ENCODE measurements at places on chromosomes 6 and 20.

GRCh38 chr20:46954490-46955038 is 59.9 kb downstream of the EYA2 start:
- no peak for DNase-seq

GRCh38 chr6:76885861-76886301 is 577.4 kb downstream of the HTR1B start:
- no peak for DNase-seq

DNA sequence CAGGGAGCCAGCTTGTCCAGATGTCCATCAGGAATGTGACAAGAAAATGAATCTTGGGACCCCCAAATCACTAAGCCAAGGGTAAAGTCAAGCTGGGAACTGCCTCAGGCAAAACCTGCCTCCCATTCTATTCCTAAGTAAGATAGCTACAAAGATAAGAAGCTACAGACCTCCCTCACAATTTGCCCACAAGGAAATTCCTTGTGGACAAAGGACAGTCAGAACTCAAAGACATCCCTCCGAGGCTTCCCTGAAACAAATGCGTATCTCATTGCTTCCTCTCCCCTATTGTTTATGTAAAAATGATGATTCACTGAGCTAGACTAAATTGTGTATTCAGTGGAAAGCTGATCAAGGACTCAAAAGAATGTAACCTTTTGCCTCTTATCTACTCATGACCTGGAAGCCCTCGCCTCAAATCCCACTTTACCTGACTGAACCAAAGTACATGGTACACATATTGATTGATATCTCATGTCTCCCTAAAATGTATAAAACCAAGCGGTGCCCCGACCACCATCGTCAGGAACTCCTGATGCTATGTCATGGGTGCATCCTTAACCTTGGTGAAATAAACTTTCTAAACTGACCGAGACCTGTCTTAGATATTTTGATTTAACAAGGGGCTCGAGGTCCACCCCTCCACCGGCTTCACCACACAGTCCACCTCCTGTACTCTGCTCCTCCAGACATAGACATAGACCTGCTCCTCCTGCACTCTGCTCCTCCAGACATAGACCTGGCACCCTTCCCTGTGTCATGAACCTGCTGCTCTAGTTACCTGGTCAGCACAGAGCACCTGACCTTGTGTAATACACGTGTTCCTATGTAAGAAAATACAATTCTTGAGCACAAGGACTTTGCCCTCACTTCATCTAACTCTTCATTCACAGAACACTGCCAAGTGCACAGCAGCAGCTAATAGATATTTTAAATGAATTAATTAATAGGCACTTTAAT is 81.4 kb downstream of the WDR27 start:
- DNase-seq: no peak

- no peak for DNase-seq
Observed at GRCh38 chr6:86934365-86934764, 3.0 kb upstream of the HTR1E start.

DNA sequence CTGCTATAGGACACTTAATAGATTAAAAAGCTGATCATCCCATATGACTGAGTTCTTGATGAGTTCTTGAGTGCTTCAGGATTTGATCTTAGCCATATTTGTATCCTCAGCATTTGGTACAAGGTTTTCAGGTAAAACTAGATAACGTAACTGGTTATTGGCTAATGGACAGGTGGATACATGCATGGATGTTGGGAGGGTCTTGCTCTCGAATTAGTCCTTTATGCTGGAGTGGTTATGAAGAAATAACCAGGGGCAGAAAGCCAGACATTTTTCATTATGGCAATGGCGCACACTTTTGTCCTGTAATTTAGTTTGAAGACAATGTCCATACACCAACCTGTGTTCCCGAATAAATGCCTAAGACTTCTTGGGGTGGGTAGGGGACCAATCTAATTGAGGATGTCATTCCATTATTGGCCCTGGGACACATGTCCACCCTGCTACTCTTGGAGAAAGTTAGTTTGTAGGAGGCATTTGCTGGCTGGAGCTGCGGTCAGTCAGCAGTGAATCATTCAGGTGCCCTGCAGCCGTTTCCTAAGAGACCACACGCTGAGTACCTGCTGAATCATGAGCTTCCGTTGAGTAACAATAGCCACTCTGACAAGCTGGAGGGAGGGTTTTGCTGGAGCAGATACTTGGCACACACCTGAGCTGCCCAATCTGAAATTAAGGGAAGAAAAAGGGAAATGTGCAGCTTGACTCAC is 194.4 kb downstream of the FOXA2 start:
- DNase-seq: peak; percentile 91

DNA sequence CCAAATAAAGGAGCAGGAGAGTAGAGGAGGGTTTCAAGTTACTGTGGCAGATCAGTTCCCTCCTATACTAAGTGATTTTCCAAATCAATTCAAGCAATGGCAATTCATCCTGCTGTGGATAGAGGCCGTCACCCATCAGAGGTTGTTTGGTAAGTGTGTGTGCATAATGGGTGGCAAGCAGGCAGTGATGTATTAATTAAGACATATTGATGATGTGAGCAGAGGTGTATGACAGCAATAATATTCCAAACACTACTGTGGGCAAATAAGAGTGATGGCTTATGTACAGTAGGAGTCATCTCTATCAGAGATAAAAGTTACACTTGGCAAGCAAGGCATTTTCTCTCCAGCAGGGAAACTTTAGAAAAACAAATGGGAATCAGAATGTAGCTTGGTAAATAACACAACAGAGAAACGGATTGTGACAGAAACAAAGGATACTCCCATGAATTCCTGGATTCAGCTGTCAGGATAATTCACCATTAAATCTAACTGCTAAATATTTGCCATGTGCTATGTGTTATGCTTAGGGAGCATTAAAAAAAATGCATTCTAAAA is 196.3 kb downstream of the KHDC1L start:
- DNase-seq: no peak

DNA sequence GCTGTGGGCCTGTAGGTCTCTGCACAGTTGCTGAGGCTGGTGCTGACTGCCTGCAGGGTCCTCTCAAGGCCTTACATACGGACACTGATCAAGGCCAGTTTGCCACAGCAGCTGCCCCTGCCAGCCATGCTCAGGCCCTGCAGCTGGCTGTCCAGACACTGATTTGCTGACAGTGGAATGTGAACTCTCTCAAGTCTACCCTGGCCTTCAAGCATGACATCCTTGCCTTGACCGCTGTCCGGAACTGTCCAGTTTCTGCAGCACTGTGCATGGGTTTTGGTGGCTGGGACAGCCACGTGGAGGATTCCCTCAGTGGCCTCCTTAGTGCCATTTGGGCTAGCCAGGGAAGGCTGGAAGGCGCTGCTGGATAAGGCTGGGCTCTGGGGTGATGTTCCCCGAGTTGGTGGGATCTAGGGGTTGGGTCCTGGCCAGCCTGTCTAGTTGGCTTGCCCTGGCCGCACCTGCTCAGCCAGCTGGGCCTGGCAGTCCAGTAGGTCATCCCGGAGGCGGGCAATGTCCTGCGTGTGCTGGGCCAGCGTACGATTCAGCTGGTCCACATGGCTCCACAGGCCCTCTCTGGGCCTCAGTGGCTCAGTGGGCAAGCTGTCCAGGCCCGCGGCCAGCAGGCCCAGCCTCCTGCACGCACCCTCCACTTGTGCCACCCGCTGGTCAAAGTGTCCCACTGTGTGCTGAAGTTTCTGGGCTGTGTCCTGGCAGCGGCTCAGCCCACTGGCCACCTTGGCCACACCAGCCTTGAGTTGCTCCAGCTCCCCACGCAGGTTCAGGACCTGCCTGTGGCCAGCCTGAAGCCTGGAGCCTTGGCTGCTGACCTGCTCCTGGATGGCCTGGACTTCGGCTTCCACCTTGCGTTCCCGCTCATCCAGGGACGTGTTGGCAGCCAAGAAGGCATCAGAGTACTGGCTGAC is 5.5 kb downstream of the EMILIN3 start:
- no peak for DNase-seq

DNA sequence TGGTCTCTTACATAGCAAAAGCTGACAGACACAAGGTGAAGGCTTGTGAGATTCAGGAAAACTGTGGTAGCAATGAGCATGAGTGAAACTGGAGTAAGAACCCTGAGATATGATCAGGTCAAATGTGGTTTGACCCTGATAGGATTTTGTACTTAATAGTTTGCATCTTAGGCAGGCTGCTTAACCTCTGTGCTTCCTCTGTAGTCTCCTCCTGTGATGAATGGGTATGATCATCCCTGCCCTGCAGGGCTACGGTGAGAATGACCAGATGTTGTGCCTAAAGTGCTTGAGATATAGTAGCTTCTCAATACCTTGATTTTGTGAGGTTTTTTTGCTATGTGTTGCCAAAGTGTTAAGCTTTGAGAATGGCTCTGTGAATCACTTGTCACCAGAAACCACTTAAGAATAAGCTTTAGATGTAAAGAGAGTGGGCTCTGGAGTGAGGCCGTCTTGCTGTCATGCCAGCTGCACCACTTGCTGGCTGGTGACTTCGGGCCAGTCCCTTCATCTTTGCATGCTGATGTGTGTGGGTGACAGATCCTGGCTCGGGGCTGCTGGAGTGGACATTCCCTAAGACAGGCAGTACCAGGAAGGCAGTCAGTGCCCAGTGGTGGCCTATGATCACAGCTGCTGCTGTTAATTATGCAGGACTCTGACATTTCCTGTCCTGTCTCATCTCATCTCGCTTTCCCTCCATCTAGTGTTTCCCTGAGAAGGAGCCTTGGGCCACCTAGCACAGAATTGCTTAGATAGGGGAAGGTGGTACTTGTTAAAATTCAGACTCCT is 254.7 kb downstream of the NFATC2 start:
- DNase-seq: no peak

DNA sequence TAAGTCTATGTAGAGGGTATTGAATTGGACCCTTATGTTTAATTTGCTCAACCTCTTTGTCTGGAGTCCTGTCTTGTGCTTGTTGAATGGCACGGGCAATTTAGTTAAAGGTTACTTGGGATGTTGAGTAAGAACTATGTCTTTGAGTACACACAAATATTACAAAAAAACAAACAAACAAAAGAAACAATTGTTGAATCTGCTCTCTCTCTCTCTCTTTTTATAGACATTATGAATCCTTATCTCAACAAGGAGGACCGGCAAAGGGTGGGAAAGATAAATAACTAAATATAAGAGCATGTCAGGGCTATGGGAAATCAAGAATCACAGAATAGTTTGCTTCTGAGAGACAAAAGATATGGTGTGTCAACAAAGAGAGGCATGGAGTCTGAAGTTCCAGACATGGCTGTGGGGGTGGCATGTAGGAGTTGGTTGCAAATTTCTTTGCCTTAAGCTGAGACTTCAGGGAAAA is 608.6 kb downstream of the UTRN start:
- DNase-seq: no peak

- no peak for DNase-seq
Observed at GRCh38 chr20:32510601-32511357, 74.4 kb downstream of the NOL4L start.

DNA sequence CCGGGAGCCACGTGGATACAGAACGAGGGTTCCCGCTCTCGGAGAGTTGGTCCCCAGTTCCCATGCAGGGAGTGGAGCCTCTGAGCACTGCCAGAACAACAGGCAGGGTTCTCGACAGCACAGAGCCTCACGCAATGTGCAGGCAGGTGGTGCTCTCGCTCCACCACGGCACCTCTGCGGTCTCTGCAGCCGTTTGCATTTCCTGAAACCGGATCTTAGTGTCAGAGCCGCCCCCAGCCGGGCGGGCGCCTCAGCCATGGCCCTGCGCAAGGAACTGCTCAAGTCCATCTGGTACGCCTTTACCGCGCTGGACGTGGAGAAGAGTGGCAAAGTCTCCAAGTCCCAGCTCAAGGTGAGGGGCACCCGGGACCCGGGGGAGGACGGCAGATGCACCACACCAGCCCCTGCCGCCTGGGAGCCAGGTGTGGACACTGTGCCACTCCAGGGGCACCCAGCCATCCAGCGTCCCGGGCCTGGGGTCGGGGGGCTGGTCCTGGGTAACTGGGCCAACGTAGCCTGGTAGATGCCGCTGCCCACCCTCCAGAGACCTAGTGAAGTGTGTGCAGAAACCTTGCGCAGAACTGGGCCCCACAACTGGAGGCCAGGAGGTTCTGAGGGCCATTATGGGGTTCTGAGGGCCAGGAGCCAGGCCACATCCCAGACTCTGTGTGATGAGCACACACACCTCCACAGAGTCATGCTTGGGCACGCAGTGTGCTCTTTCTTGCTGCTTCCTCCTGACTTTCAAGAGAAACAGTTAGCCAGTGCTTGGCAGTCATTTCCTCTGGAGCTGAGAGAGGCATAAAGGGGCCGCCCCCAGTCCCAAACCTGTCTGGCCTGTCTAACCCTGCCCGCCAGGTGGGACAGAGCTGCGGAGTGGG is at the start of gene DEF6:
DEF6 (plus strand) TSS at position 218 of the 881 bp plus-strand sequence; CDS start at position 257, 39 bp downstream.
- DNase-seq: peak; percentile 50

DNA sequence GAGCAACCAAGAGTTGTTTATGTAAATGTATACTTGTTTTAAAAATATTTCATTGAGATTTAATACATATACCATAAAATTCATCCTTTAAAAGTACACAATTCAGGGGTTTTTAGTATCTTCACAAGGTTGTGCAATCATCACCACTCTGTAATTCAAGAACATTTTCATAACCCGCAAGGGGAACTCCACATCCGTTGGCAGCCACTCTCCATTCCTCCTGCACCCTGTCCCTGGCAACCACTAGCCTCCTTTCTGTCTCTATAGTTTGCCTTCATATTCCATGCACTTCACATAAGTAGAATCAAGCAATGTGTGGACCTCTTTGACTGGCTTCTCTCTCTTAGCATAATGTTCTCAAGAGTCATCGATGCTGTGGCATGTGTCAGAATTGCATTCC is 104.2 kb upstream of the PDE10A start:
- no peak for DNase-seq

Measured in kidney epithelial cell (primary cell).